Fibroblast of lung (primary cell): ENCODE measurements at places on chromosomes 5 and 9. TPM values are rescaled to one million over a fixed set of nuclear protein-coding genes. Genes with fewer than 3 reads are reported as not detected.

GRCh38 chr5:87570366-87570765 is 157.6 kb upstream of the CCNH start:
- H3K27ac ChIP-seq = no peak overlapping the region
- H3K36me3 ChIP-seq = no peaks in the 10 kb centered on the region
- H3K4me1 ChIP-seq = no peaks in the 10 kb centered on the region
- no peak for DNase-seq
- H3K4me3 ChIP-seq = no peak overlapping the region
- H3K27me3 ChIP-seq = no peaks in the 10 kb centered on the region

EGFL7 gene
- 6.2 and 7.9 TPM in 2 replicates for total RNA-seq

- no peaks in the 10 kb centered on the region for H3K4me1 ChIP-seq
- DNase-seq = no peak
- no peak overlapping the region for H3K27ac ChIP-seq
- H3K36me3 ChIP-seq = peaks cover 5% of the 10 kb centered on the region
- no peaks in the 10 kb centered on the region for H3K27me3 ChIP-seq
- no peak overlapping the region for H3K4me3 ChIP-seq
Measured at GRCh38 chr5:43609752-43610151, 6.8 kb downstream of the NNT start.

ABO gene
- total RNA-seq = not detected in 2 replicates

DNA sequence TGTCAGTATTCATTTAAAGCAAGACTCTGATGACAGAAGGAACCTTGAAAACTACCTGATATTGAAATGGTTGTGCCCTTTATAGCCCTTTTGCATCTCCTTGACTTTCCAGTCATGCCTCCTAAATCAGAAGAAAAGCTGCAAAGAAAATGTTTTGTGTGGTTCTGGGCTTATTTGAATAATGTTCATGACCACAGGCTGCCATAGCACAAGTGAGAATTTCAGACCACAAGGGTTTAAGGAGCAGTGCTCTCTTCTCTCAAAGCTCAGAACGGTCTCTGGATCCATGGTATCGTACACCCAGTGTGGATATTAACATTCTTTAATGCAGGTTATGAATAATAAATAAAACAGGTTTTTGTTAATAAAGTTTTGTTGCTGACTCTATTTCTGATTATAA is 54.2 kb downstream of the GPR107 start:
- H3K4me1 ChIP-seq = peaks cover 5% of the 10 kb centered on the region
- no peak for DNase-seq
- no peaks in the 10 kb centered on the region for H3K27me3 ChIP-seq

- H3K4me1 ChIP-seq = no peaks in the 10 kb centered on the region
- no peaks in the 10 kb centered on the region for H3K36me3 ChIP-seq
- no peaks in the 10 kb centered on the region for H3K27me3 ChIP-seq
- no peak for DNase-seq
- H3K27ac ChIP-seq = no peak overlapping the region
- no peak overlapping the region for H3K4me3 ChIP-seq
Measured at GRCh38 chr5:59496524-59497134, 396.9 kb downstream of the PDE4D start.

DNA sequence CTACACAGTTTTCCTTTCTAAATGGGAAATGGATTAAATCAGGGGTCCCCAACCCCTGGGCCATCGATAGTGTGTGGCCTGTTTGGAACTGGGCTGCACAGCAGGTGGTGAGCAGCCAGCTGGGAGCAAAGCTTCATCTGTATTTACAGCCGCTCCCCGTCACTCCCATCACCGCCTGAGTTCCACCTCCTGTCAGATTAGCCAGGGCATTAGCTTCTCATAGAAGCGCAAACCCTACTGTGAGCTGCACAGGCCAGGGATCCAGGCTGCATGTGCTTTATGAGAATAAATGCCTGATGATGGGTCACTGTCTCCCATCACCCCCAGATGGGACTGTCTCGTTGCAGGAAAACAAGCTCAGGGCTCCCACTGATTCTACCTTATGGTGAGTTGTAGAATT is 41.2 kb upstream of the FLT4 start:
- H3K27me3 ChIP-seq = peaks cover 3% of the 10 kb centered on the region
- no peaks in the 10 kb centered on the region for H3K4me1 ChIP-seq
- no peak overlapping the region for H3K27ac ChIP-seq
- H3K36me3 ChIP-seq = no peaks in the 10 kb centered on the region

- no peaks in the 10 kb centered on the region for H3K36me3 ChIP-seq
- no peak overlapping the region for H3K4me3 ChIP-seq
Measured at GRCh38 chr5:78560000-78560855, 88.3 kb downstream of the LHFPL2 start.

DNA sequence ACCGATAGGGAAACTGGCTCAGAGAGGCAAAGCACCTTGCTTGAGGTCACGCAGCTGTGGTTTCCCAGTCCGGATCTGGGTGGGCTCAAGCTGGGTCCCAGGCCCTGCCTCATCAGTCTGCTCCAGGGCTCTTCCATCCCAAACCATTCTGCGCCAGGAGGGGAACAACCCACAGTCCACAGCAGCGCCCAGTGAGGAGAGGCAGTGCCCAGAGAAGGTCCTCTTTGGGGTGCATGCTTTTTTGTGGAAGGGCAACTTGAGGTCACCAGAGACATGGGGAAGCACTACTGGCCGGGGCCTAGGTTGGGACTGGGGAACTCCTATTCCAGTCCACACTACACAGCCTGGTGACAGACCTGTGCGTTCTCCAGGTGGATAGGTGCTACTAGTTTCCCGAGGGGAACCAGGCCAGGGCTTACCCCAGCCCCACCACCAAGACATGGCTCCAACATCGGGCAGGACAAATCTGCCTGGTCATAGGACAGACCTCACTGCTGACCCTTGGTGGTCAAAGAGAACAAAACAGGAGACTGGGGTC is 62.5 kb upstream of the RNF130 start:
- H3K4me3 ChIP-seq = no peak overlapping the region
- no peaks in the 10 kb centered on the region for H3K36me3 ChIP-seq
- H3K4me1 ChIP-seq = no peaks in the 10 kb centered on the region
- no peak for DNase-seq
- H3K27me3 ChIP-seq = no peaks in the 10 kb centered on the region

DNA sequence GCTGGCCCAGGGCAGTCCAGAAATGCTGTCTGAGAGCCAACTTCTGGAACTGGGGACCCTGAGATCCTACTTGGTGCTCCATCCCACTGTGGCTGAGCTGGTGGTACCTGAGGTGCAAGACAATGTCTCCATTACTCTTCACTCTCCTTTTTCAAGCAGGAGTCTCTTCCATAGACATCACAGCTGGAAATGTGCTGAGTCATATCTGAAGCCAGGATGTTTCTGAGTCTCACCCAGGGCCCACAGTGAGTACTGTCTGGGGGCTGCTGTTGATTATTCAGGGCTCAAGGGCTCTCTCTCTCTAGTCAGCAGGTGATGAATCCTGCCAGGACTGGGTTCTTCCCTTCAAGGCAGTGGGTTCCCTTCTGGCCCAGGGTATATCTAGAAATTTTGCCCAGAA is 145.2 kb upstream of the TAS2R1 start:
- peak; percentile 46 for DNase-seq
- H3K4me3 ChIP-seq = no peak overlapping the region
- H3K27me3 ChIP-seq = no peaks in the 10 kb centered on the region
